ENCODE measurements at places on chromosomes 16 and 17.

GRCh38 chr16:35203636-35204035 is 1744.2 kb downstream of the TP53TG3F start:
- H3K27me3 ChIP-seq, result no peaks in the 10 kb centered on the region
- H3K36me3 ChIP-seq, result no peaks in the 10 kb centered on the region
- no peak overlapping the region for H3K27ac ChIP-seq
- H3K4me3 ChIP-seq, result no peak overlapping the region
- H3K4me1 ChIP-seq, result no peaks in the 10 kb centered on the region
- no peak for DNase-seq

- no peak overlapping the region for H3K4me3 ChIP-seq
- H3K27ac ChIP-seq, result no peak overlapping the region
- H3K4me1 ChIP-seq, result no peaks in the 10 kb centered on the region
- H3K36me3 ChIP-seq, result peaks cover 56% of the 10 kb centered on the region
- no peaks in the 10 kb centered on the region for H3K27me3 ChIP-seq
These were observed 21.0 kb upstream of the ENDOV start for GRCh38 chr17:80393961-80394360.

DNA sequence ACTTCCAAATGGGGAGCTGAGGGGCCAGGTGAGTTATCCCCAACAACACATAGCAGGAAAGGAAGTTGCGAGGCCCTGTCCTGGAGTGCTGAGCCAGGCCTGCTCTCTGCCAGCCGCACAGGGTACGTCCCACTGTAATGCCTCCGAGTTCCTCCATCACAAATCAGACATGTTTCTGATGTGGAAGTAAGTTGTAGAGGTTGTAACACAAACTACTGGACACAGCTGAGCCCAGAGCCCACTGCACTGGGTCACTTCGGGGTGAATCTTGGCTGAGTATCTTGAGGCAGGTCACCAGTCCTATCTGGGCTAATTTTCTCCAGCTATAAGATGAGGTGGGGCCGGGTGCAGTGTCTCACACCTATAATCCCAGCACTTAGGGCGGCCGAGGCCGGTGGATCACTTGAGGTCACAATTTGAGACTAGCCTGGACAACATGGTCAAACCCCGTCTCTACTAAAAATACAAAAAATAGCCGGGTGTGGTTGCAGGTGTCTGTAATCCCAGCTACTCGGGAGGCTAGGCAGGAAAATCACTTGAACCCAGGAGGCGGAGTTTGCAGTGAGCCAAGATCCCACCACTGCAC is 100.8 kb upstream of the CDH5 start:
- H3K4me1 ChIP-seq, result peaks cover 5% of the 10 kb centered on the region
- H3K4me3 ChIP-seq, result no peak overlapping the region
- H3K27me3 ChIP-seq, result peaks cover 4% of the 10 kb centered on the region
- no peak overlapping the region for H3K27ac ChIP-seq
- no peaks in the 10 kb centered on the region for H3K36me3 ChIP-seq

GRCh38 chr16:12406926-12407690 is 396.6 kb downstream of the CPPED1 start:
- no peak for DNase-seq
- no peaks in the 10 kb centered on the region for H3K36me3 ChIP-seq
- no peak overlapping the region for H3K4me3 ChIP-seq
- no peaks in the 10 kb centered on the region for H3K27me3 ChIP-seq
- no peaks in the 10 kb centered on the region for H3K4me1 ChIP-seq
- no peak overlapping the region for H3K27ac ChIP-seq

- no peak overlapping the region for H3K4me3 ChIP-seq
- H3K27ac ChIP-seq, result no peak overlapping the region
- H3K4me1 ChIP-seq, result peaks cover 37% of the 10 kb centered on the region
These were observed 19.0 kb downstream of the GRB2 start for GRCh38 chr17:75386430-75386829.

DNA sequence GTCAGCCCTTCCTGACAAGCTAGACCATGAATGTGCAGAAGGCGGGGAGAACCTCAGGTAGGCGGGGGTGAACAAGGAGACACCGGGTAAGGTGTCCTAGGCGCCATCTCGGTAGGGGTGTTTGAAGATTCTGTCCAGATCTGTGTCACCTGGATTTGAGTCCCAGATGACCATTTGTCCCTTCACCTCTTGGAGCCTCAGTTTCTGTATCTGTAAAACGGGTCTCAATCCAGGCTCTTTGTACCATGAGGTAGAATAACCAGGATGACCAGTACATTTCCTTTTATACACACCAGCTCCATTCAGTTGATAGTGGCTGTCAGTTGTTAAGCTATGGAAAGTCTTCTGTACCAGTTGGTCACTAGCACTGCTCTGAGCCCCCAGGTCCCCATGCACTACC is 86.7 kb downstream of the ABCC6 start:
- peaks cover 64% of the 10 kb centered on the region for H3K36me3 ChIP-seq
- no peak overlapping the region for H3K4me3 ChIP-seq
- no peak for DNase-seq
- H3K27me3 ChIP-seq, result no peaks in the 10 kb centered on the region

Data from CD8-positive, alpha-beta memory T cell (primary cell).